GM04503 (cell line): ENCODE measurements at places on chromosomes 7 and 10.

DNA sequence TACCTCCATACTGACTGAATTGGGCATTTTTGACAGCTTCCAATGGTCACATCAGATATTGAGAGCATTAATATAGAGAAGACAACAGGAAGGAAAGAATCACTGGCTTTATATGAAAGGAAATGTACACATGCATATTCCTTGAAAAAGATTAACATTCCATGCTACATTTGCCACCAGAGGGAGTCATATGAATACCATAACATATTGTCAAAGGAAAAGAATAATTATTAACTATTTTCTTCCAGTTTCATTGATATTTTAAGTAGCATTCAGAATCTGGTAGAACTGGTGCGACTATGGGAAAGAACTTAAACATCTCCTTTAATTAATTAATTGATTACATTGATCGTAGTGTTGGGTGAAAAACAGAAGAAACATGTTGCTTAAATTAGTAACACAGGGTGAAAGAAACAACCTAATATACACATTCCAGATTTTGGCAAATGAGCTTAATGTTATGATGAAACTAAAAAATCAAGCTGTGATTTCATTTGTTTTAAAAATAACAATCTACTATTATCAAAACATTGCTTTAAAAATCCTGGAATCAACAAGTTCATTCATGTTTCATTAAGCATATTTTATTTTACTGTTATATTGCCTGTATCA, 71.5 kb downstream of the GPR85 start:
- DNase-seq, result no peak

DNA sequence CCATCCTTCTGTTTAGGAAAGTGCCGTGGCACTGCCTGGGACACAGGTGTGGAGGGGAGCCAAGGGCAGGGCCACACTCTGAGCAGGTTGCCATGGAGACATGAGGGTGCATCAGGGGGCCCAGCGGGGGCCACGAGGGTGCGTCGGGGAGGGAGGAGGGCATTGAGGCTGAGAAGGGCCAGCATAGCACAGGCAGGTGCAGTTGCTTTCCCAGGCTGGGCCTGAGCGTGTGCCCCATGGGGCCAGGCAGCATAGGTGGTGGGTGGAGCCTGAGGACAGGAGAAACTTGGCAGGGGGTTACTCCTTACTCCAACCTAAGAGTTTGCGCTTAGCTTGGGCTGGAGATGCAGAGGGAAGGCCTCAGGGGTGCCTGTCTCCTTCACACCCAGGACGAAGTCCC, 15.2 kb downstream of the YKT6 start:
- no peak for DNase-seq

DNA sequence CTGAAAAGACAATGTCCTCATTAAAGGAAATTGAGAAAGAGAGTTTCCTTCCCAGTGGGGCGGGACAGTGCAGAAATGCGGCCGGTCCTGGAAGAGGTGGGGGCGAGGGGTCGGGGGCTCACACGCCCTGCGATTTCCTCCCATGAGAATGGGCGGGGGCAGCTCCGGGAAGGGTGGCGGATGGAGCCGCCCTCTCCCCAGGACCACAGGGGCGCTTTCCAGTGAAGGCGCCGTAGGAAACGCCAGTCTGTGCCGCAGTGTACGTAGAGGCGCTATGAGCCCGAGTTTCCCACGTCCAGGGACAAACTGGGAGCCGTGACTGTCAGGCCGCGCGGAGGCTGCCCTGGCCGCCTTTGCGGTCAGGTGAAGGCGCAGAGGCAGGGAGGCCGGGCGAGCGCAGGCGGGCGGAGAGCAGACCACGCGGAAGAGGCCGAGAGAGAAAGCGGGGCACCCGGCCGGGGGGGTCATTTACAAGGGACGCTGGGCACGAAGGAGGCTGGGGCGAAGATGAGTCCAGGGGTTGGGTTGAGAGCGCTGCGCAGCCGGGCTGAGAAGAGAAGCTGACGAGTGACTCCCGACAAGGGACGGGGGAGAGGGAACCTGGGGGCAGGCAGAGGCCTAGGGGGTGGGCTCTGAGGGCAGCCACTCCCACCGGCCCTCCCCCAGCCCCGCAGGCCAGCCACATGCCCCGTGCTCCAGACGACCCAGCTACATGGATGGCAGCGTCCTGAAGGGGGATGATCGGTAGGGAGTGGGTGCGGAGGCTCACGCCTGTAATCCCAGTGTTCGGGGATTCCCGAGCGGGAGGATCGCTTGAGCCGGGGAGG, 45.0 kb downstream of the ALOX5 start:
- DNase-seq, result no peak

- no peak for DNase-seq
Measured at GRCh38 chr7:105677817-105678573, 96.7 kb upstream of the EFCAB10 start.

DNA sequence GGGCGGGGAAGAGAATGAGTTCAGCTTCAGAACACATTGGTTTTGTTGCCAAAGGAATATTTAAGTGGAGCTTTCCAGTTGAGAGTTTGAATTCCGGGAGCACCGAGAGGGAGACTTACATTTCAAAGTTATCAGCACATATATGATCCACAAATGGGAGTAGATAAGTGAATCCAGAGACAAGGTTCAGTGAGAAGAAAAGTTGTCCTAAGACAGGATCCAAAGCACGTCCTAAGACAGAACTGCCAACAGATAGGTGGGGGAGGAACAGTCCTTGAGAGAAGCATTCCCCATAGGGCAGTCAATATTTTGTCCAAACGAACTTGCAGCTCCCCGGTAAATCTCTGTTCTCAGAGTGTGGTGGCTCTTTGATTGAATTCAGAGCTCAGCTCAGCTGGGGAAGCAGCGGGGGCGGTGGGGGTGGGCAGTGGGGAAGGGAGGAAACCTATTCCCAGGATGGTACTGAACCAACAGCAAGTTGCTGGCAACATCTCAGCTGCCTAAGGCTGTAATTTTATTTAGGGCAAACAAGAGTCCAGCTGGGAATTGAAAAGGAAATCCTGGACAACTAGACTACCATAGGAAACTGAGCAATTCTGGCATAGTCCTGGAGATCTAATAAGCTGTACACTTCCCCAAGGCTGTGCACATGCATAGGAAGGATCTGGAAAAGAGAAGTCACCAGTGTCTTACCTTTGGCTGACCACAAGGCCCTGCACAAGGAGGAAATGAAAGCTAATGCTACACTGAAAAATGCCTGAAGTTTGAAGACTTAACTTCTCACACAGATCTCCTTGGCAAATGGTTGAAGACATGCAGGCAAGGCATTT, 94.2 kb upstream of the CXCL12 start:
- DNase-seq, result no peak

- no peak for DNase-seq
Measured at GRCh38 chr10:5147255-5147980, 37.5 kb downstream of the AKR1C8 start.

- no peak for DNase-seq
Measured at GRCh38 chr10:1553951-1554350, 183.4 kb downstream of the ADARB2 start.

GRCh38 chr10:13989616-13990015, 341.1 kb downstream of the FRMD4A start:
- DNase-seq, result no peak

DNA sequence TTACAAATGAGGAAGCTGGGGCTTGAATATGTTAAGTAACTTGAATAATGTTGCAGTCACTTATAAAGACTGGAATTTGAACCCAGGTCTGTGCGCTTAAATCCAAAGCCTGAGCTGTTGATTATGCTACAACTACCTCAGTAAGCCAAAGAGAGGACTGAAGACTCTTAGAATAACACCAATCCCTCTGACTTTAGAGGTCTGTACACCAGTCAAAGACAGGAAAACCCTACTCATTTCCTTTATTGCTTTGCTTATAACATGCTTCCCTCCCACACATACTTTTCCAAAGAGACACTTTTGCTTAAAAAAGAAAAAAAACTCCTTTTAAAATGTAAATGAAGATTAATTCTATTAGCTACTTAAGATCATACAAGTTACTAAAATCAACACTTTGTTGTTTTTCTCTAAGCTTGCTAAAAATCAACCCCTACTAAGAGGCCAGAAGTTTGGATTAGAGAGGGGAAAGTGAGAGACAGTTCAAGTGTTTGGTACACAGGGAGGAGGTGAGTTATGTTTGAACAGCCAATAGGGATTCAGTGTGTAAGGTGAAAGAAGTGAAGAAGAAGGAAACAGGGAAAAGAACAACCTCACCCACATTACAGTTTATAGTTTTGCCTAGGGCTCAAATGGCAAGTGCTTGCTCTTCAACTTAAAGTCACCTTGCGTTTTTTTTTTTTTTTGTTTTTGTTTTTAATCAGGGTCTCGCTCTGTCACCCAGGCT, 74.8 kb downstream of the MDH2 start:
- DNase-seq, result no peak

DNA sequence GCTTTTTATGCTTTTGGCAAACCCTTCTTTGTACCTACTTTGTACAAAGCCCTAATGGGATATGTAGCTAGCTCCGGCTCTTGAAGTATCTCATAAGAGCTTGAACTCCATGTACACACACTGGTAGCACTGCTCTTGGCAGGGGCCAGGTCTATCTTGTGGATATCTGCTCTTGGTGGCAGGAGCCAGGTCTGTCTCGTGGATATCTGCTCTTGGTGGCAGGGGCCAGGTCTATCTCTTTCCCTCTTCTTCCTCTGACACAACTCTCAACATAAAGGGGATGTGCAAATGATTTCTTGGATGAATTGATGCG, 91.9 kb downstream of the WNT2 start:
- no peak for DNase-seq

GRCh38 chr7:11985971-11986370, 154.0 kb upstream of the THSD7A start:
- DNase-seq, result no peak

GRCh38 chr10:98815039-98815885, 368.5 kb upstream of the HPS1 start:
- no peak for DNase-seq
